ENCODE measurements at places on chromosomes 3 and 15. TPM values are rescaled to one million over a fixed set of nuclear protein-coding genes. Genes with fewer than 3 reads are reported as not detected.

The CASR gene
- 0.06 TPM for total RNA-seq

DNA sequence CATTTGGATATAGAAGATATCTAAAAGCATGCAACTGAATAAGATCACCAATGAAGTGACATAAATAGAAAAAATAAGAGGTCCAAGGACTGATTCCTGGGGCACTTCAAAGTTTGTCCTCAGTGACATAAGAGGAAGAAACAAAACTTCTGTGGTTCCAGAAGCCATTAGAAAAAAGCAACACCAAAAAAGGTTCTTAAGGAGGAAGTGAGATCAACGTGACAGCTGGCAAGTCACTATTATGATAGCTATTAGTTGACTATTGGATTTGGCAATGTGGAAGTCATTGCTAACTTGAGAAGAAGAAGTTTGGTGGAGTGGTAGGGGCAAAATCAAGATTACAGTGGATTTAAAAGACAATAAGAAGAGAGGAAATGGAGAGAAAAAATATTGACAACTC is 1098.3 kb downstream of the NAALADL2 start:
- H3K36me3 ChIP-seq = no peaks in the 10 kb centered on the region
- H3K4me3 ChIP-seq = no peak overlapping the region
- no peak overlapping the region for H3K27ac ChIP-seq
- no peak for DNase-seq
- H3K4me1 ChIP-seq = no peaks in the 10 kb centered on the region

DNA sequence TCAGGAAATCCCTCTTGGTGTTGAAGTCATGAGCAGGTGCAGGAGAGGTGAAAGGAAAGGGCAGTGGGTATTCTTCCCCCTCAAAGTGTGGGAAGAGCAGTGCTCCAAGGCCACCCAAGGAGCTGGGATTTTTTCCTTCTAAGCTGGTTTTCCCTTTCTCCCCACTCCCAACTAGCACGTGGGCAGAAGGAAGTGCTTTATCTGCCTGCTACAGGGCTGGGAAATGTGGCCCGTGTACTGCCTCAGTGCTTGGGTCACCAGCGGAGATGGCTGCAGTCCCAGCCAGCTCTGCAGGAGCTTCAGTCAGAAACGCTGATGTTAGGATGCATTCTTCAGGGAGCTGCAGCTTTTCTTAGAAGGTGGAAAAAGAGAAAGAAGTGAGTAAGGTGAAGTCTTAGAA is 99.2 kb downstream of the CACNA1D start:
- H3K27me3 ChIP-seq = no peaks in the 10 kb centered on the region
- H3K36me3 ChIP-seq = no peaks in the 10 kb centered on the region
- DNase-seq = no peak

DNA sequence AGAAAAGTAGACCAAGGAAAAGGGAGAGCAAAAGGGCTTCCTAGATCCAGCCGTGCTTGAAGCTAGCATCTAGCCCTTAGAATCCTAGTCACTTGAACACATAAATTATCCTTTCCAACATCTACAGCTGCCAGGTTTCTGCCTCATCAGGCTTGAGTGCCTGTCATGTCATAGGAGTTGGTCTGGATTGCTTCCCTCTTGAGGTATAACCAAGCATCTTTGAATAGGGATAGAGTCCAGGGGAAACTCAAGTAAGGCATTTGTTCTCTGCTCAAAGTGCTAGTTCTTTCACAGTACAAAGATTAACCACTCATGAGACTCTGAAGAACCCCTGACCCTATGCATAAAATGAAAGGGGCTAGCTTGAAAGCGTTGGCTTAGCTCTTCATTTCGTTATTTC is 72.3 kb downstream of the SLCO3A1 start:
- peaks cover 86% of the 10 kb centered on the region for H3K4me1 ChIP-seq
- H3K27ac ChIP-seq = peak overlapping the region; percentile 93
- no peaks in the 10 kb centered on the region for H3K36me3 ChIP-seq
- H3K27me3 ChIP-seq = no peaks in the 10 kb centered on the region
- no peak overlapping the region for H3K4me3 ChIP-seq

The MFAP1 gene
- total RNA-seq = 28.0 TPM

DNA sequence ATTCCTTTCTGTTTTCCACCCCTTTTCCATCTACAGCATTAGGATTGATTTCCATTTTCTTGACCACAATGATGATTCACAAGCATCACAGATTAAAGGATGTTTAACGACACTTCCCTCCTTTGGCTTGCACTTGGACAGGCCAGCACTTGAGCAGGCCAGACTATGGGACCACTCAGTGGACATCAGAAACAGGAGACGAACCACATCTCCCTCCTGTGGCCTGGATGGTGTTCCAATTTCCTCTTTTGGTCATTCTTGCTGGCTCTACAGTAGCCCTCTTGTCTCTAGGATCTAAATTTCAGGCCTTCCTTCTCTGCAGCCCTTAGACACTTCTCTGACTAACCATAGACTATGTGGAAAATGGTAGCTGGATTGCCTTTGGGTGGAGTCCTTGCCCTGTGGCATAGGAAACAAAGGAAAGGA is 78.8 kb upstream of the BOC start:
- no peaks in the 10 kb centered on the region for H3K27me3 ChIP-seq
- DNase-seq = no peak
- no peaks in the 10 kb centered on the region for H3K36me3 ChIP-seq
